T-helper 17 cell (primary cell): ENCODE measurements at places on chromosomes 5 and 9.

- H3K4me3 ChIP-seq = no peak overlapping the region
- H3K36me3 ChIP-seq = no peaks in the 10 kb centered on the region
- H3K27me3 ChIP-seq = no peaks in the 10 kb centered on the region
- no peaks in the 10 kb centered on the region for H3K4me1 ChIP-seq
These were observed 391.3 kb downstream of the NR2F1-AS1 start for GRCh38 chr5:93189707-93190120.

DNA sequence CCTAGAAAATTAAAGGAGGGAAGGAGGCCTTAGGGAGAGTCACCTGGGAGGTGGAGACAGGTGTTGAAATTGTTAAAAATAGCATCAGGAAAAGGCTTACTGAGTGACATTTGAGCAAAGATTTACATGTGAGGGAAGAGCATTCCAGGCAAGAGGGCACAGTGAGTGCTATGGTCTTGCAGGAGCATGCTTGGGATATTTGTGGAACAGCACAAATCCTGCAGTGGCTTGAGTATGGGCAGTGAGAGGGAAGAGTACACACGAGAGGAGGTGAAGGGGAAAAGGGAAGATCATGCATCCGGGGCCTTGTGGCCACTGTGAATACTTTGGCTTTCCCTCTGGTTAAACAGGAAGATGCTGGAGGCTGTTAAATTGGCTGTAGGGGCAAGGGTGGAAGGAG lies 36.6 kb downstream of the ACER2 start:
- H3K27me3 ChIP-seq = no peaks in the 10 kb centered on the region
- peak overlapping the region; percentile 62 for H3K27ac ChIP-seq
- H3K4me1 ChIP-seq = peaks cover 23% of the 10 kb centered on the region
- H3K36me3 ChIP-seq = peaks cover 12% of the 10 kb centered on the region
- DNase-seq = no peak
- no peak overlapping the region for H3K4me3 ChIP-seq

- H3K27ac ChIP-seq = no peak overlapping the region
- H3K27me3 ChIP-seq = peaks cover 5% of the 10 kb centered on the region
- no peak overlapping the region for H3K4me3 ChIP-seq
- no peaks in the 10 kb centered on the region for H3K36me3 ChIP-seq
- no peak for DNase-seq
These were observed 171.3 kb downstream of the NR2F1-AS1 start for GRCh38 chr5:93409691-93410090.

GRCh38 chr5:170821257-170821800 lies 37.8 kb downstream of the GABRP start:
- no peak overlapping the region for H3K4me3 ChIP-seq
- no peak overlapping the region for H3K27ac ChIP-seq
- H3K4me1 ChIP-seq = no peaks in the 10 kb centered on the region
- H3K36me3 ChIP-seq = no peaks in the 10 kb centered on the region
- H3K27me3 ChIP-seq = peaks cover 5% of the 10 kb centered on the region

DNA sequence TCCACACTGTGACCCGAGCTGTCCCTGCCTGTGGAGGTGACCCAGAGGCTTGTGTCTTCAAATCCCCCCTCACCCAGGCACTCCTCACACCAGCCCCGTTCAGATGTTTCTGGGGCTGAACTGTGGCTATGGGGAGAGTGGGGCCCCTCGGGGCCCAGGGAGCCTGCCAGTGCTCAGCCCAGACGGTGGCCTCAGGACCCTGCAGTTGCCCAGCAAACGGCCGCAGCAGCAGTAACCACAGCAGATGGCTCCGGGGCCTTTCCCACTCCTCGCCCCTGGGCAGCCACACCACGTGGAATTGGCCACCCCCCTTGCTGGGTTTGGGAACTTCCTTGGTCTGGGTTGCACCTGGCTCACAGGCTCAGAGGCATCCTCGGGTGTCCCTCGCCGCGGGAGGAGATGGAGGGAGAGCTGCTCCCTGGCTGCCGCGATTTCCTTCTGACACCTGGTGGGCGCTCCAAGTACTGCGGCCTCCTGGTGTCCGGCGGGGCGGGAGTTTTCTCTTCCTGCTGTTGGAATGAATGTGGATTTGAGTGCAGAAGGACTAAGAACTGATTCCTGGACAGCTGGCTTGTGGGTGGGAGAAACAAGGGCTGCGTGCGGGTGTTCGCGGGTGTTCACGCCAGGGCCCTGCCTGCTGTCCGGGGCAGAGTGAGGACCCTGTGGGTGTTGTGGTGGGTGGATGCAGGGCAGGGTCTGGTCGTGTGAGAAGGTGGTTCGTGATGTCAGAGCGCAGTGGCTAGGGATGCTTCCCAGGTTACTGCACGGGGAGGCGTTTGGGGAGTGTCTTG lies 97.5 kb downstream of the COL5A1 start:
- H3K36me3 ChIP-seq = peaks cover 2% of the 10 kb centered on the region
- no peak overlapping the region for H3K4me3 ChIP-seq
- H3K27me3 ChIP-seq = peaks cover 16% of the 10 kb centered on the region
- H3K27ac ChIP-seq = no peak overlapping the region
- DNase-seq = peak; percentile 16

DNA sequence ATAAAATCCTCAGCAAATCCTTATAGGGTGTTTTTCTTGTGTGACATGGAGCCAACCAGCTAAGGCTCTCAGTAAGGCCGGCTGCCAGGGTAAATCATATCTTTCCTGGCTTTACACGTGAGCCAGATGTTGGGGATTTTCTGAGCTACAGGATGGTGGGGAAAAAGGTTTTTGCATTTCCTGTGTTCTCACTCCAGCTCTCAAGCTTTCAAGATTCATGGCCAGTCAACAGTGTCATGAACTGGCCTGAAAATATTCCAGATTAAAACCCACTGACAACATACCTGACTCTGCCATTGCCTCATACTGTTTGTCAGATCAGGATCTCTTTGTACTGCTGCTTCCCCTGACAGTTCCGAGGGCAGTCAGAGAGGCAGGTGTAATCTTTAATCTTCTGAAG lies 306.9 kb downstream of the GLIS3 start:
- peaks cover 2% of the 10 kb centered on the region for H3K36me3 ChIP-seq
- no peak overlapping the region for H3K27ac ChIP-seq
- H3K27me3 ChIP-seq = peaks cover 5% of the 10 kb centered on the region
- no peak overlapping the region for H3K4me3 ChIP-seq

DNA sequence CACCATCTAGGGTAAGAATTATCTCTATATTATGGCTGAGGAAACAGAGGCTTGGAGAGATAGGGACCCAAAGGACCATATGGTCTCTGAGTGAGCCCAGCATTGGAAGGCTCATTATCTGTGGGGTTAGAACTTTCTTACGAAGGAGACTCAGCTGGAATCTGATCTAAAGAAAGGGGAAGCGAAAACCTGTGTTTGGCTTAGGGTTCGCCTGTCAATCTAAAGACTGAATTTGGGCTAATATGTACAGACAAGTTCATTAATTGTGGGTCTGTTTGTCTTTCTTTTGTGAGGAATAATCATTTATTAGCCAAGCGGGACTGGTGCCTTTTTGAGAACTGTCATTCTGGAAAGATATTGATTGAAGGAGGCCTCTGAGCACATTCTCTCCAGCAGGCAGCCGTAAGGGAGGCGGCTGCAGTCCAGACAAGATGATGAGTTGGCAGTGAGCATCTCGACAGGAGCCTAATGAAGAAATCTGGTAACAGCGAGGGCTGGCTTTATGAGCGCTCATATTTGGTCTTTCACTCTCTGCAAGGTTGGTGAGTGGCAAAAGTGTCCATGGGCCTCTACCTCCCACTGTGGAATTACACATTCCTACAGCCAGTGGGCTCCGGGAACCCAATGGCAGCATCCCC lies 104.2 kb upstream of the GPR151 start:
- DNase-seq = no peak
- no peak overlapping the region for H3K27ac ChIP-seq
- no peak overlapping the region for H3K4me3 ChIP-seq
- no peaks in the 10 kb centered on the region for H3K36me3 ChIP-seq

GRCh38 chr9:121837113-121837961 lies 185.9 kb downstream of the DAB2IP start:
- no peak overlapping the region for H3K4me3 ChIP-seq
- no peaks in the 10 kb centered on the region for H3K36me3 ChIP-seq
- no peak overlapping the region for H3K27ac ChIP-seq
- peaks cover 4% of the 10 kb centered on the region for H3K27me3 ChIP-seq

- no peaks in the 10 kb centered on the region for H3K4me1 ChIP-seq
- peaks cover 5% of the 10 kb centered on the region for H3K27me3 ChIP-seq
- H3K36me3 ChIP-seq = no peaks in the 10 kb centered on the region
- no peak overlapping the region for H3K4me3 ChIP-seq
- DNase-seq = no peak
These were observed 58.2 kb downstream of the CHSY3 start for GRCh38 chr5:129962506-129962905.

GRCh38 chr5:173851595-173852243 lies 36.4 kb upstream of the CPEB4 start:
- DNase-seq = no peak
- H3K27ac ChIP-seq = no peak overlapping the region
- peaks cover 11% of the 10 kb centered on the region for H3K27me3 ChIP-seq
- no peaks in the 10 kb centered on the region for H3K36me3 ChIP-seq

GRCh38 chr5:158463188-158463587 lies 604.2 kb upstream of the CLINT1 start:
- no peaks in the 10 kb centered on the region for H3K27me3 ChIP-seq
- no peak overlapping the region for H3K27ac ChIP-seq
- DNase-seq = no peak
- H3K4me3 ChIP-seq = no peak overlapping the region

GRCh38 chr5:44546286-44546685 lies 157.1 kb upstream of the FGF10 start:
- H3K36me3 ChIP-seq = no peaks in the 10 kb centered on the region
- H3K27ac ChIP-seq = no peak overlapping the region
- H3K4me1 ChIP-seq = no peaks in the 10 kb centered on the region
- no peak overlapping the region for H3K4me3 ChIP-seq

- DNase-seq = no peak
- H3K4me1 ChIP-seq = no peaks in the 10 kb centered on the region
- H3K27ac ChIP-seq = no peak overlapping the region
These were observed 238.1 kb downstream of the ROR2 start for GRCh38 chr9:91711755-91712601.

DNA sequence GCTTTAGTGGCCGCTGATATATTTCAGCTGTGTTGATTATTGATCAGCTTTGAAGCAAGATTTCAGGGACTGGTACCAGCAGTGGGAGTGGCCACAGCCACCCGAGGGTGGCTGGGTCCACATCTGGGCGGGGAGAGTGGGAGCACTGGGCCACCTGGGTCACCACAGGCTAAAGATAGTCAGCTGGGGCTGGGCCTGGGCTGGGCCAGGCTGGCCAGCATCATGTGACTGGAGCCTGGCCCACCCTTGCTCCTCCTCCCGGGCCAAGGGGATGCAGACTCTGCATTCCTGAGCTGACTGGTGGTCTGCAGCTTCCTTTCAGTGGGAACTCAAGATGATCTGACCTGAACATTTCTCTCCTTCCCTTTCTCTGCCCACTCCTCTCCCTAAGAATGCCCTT lies 27.1 kb downstream of the LARP1 start:
- H3K36me3 ChIP-seq = no peaks in the 10 kb centered on the region
- peak overlapping the region; percentile 94 for H3K27ac ChIP-seq
- H3K4me3 ChIP-seq = no peak overlapping the region
- DNase-seq = no peak
- H3K27me3 ChIP-seq = no peaks in the 10 kb centered on the region
- peaks cover 72% of the 10 kb centered on the region for H3K4me1 ChIP-seq

DNA sequence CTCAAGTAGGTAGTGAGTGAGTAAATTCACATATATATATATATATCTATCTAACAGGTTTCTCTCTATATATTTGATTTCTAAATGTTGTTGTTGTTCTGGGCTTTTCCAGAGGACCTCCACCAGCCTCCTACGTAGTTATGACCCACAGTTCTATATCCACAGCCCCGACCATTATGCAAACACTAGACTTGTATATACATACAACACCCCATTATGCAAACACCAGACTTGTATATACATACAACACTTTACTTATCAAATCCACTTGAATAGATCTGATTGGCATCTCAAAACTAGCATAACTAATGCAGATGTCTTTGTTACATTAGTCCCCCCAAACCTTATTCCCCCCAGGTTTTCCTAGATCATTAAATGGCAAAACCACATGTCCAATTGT lies 108.7 kb downstream of the JAKMIP2 start:
- H3K27me3 ChIP-seq = no peaks in the 10 kb centered on the region
- no peak overlapping the region for H3K27ac ChIP-seq
- H3K4me1 ChIP-seq = no peaks in the 10 kb centered on the region
- no peak for DNase-seq
- H3K4me3 ChIP-seq = no peak overlapping the region

DNA sequence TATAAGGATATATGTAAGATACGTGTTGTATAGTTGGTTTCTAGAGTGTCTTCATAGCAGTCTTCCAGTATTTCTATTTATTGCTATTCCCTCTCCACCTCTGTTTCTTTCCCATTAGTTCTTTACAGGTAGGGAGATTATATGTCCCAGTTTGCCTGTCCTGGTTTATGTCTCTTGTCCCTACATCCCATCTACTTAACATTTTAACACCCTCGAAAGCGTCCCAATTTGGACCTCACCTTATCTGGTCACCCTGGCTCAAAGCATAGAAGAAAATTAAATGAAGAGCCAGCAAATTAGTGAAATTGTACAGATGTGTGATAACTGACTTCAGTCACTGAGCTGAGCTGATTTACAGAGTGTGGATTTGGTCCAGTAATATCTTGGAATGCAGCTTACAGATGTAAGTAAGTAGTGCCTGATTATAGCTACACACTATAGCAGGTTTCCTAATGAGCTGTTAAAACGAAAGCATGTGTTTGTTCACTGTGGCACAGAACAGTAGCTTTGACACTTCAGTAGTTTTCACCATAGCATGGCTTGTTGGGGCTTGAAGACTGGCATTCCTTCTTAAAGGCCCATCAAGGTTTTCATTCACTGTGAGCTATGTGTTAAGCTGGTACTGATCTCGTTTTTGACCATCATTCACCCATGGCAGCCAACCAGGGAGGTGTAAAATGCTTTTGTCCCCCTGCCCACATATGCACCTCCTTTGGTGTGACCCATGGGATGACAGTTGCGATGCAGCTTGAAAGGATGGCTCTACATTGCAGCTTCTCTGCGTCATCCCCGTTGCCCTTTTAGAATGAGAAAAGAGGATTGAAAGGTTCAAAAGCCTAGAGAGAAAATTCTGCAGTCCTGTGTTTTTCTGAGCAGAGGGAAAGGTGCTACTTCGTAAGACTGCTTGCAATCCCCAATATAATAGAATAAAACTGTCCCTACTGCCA lies 192.1 kb upstream of the DMRT1 start:
- H3K4me3 ChIP-seq = peak overlapping the region; percentile 62
- peaks cover 24% of the 10 kb centered on the region for H3K4me1 ChIP-seq
- no peak for DNase-seq
- no peaks in the 10 kb centered on the region for H3K36me3 ChIP-seq

- DNase-seq = no peak
- no peak overlapping the region for H3K27ac ChIP-seq
- H3K27me3 ChIP-seq = no peaks in the 10 kb centered on the region
- peaks cover 39% of the 10 kb centered on the region for H3K4me1 ChIP-seq
- no peak overlapping the region for H3K4me3 ChIP-seq
These were observed 125.3 kb upstream of the SLC44A1 start for GRCh38 chr9:105119156-105119555.

DNA sequence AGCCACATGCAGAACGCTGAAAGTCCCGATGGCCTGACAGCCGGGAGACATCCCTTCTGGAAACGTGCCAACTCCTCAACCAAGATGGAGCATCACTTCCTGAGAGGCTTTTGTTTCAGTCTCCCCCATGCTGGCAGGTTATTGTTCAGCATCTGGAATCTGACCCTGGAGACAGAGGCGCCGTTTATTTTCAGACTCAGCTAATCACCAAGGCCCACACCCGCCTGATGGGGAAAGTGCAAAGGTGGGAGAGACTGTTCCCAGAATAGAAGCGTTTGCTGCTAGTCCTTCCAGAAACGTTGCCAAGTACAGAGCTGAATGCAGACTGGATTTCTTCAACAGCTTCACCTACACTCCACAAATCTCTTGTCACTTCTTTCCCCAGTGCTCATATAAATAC lies 41.8 kb upstream of the S1PR3 start:
- no peak overlapping the region for H3K4me3 ChIP-seq
- H3K4me1 ChIP-seq = peaks cover 2% of the 10 kb centered on the region
- no peaks in the 10 kb centered on the region for H3K36me3 ChIP-seq
- no peak overlapping the region for H3K27ac ChIP-seq
- H3K27me3 ChIP-seq = peaks cover 71% of the 10 kb centered on the region
